ENCODE measurements at places on chromosomes 3 and 15.

DNA sequence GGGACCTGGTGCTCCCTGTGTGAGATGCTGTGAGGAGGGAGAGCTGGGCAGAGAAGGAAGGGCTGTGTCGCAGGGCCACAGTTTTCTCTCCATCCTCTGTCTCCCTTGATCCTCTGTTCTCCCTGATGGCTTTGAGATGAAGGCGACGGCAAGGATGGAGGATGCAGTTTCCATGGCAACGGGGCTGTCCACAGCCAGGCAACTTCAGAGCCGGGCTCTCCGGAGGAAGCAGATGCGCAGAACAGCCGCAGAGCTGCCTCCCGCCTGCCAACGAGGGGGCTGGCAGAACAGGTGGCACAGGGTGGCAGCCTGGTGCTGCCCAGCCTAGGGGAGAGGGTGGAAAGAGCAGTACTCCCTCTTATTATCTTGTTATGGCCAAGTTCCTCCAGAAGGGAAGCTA lies 9.9 kb upstream of the GRM2 start:
- DNase-seq, result no peak

- no peak for DNase-seq
Observed at GRCh38 chr3:131323792-131324191, 57.8 kb upstream of the NUDT16 start.

DNA sequence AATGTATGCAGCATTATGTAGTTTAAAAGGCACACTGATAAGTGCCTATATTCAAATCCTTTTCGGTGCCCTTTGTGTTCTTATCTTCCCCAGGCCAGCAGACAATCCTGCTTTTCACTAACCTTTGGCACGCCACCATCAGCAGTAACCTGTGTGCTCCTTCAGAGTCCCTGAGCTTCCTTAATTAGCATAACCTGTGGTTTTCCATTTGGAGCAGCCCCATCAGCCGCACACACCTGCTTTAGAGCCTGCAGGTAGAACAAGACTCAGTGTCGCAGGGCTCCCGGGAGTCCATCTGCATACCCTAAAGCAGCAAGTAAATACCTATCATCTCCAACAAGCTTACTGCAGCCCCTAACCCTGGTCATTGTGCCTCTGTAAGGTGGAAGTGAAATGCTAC lies 755.1 kb downstream of the ROBO2 start:
- DNase-seq, result no peak

GRCh38 chr15:85782064-85782463 lies 12.7 kb downstream of the KLHL25 start:
- DNase-seq, result no peak

- DNase-seq, result no peak
Observed at GRCh38 chr3:9068051-9068450, 104.8 kb upstream of the RAD18 start.

DNA sequence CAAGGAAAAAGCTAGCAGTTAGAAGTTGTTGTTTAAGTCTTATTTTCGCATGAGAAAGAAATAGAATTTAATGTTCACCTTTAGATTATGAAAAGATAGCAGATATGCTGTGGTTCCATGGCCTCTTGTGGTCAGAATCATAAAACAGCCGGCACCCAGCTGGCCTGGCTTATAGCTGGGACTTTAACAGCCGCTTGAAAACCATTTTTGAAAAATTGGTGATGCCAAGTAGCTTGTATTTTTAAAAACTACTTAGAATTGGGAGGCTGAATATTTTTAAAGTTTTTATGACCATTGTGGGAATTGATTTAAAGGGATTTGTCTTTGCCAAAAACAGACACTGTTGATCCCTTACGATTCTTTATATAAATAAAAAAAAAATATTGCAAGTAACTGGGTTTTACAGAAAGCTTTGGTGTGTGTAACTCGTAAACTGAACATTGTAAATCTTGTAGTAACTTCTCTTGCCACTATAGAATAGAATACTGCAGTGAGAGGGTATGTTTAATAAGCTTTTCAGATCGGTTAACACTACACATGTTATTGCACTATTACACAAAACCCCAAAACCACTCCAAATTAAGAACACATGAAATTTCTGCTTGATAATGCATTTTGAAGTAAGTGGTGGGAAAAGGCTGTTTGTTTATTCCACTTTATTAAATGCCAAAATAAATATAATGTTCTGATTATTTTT lies 6.6 kb downstream of the ARRDC4 start:
- DNase-seq, result no peak

DNA sequence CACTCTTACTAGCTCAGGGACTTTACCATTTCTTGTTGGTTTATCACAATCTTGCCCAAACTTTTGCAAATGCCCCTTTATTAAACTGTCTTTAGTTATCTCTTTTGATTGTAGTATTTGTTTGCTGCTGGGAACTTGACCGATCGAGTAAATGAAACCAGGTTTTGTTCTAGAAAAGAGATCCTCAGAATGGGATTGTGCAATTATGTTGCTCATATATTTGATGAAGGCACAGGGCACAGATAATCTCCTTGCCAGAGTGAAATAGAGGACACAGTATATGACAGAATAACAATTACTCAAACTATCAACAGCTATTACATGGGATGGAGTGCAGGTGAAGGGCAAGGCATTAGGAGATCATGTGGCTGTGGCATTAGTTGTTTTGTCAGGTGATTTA lies 216.6 kb upstream of the RASGRP1 start:
- DNase-seq, result no peak

DNA sequence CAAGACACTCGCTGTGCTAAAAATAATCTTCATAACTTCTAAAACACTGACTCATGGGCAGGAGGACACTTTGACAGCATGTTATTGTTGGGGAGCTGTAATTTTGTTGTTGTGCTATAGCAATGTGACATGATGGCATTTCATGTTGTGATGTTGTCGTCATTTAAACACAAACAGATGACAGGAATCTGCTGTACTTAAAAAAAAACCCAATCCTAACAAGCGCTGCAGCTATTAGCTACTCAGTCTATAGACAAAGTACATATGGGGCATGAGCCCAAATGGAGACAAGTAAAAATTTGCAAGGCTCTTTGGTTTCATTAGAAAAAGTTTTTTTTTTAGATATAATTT lies 828 bp upstream of the ATOSA start:
- peak; percentile 80 for DNase-seq

- no peak for DNase-seq
Observed at GRCh38 chr15:65087873-65088642, 11.5 kb downstream of the KBTBD13 start.

DNA sequence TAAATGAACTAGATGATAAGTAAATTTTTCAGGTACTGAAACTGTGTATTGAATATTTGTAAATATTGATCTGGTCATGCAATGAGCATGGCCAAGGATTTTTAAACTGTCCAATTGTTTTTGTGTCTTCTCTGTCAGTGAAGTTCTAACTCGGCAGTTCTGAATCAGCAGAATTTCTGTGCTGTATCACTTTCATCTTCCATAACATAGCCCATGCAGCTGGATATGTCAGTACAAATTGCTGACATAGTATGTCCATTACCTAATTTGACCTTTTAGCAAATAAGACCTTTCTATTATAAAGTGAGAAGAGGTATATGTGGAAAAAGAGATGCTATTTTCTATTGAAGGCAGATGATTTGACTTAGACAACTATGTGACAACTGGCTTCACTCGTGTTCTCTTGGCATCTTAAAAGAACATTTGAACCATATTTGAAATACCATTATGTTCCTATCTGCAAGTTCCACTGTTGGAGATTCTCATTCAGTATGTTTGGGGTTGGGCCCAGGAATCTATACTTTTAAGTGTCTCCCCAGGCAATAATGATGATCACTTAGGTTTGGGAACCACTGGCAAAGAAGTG lies 90.4 kb downstream of the CMSS1 start:
- DNase-seq, result no peak

DNA sequence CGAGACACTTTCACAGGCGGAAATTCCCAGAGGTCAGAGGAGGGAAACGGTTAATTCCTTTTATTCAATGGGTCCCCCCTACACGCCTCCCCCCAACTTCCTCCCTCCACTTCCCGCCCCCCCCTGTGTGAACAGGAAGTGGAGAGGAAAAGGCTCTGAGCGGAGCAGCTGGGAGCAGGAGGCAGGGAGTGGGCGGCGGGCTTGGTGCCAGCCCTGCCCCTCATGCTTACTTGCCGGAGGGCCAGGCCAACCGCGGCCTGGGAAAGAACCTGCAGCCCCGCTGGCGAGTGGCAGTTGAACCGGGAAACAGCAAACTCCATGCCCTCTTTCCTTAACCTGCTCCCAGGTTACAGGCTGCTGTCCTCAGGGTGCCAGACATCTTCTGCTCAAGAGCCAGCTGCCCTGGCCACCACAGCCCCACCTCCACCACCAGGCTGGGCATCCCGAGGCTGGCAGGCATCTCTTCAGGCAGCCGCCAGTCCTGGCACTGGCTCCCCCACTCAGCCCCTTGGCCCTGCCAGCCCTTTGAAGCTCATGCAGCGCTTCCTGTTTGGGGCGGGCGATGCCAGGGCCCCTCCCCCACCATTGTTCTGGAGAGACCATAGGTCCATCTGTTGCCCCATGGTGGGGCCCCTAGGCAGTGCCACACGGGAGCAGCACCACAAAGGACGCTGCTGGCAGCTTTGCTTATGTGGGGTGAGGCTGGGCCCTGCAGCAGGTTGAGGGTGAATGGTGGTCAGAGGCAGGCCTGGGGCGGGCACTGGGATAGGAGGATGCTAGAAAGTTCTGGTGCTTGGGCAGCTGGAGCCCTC lies 12.9 kb downstream of the VPS18 start:
- peak; percentile 45 for DNase-seq

DNA sequence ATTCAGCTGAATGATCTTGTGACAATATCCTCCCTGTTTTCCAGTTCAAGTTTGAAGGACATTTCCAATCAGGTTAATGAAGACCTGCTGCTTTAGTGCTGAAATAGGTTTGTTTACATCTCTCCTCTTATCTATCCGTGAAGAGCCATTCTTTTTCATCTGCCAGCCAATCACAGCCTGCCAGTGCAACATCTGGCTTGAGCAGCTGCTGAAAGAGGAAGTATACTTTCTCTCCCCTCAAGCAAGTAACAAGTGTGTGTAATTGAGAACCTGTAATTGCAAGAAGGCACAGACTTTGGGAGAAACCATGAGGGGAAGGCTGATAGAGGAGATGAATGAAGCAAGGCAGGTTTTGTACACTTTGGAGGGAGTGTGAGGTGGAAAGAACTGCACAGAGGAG lies 404.3 kb downstream of the AGBL1 start:
- peak; percentile 57 for DNase-seq

- DNase-seq, result no peak
Observed at GRCh38 chr15:80866936-80867335, 87.8 kb downstream of the CEMIP start.
